ENCODE measurements at places on chromosomes 6 and 20.

GRCh38 chr6:161274488-161274858, 612 bp upstream of the AGPAT4 start:
- DNase-seq, result no peak

GRCh38 chr6:284486-284885, 7.8 kb upstream of the DUSP22 start:
- DNase-seq, result no peak

DNA sequence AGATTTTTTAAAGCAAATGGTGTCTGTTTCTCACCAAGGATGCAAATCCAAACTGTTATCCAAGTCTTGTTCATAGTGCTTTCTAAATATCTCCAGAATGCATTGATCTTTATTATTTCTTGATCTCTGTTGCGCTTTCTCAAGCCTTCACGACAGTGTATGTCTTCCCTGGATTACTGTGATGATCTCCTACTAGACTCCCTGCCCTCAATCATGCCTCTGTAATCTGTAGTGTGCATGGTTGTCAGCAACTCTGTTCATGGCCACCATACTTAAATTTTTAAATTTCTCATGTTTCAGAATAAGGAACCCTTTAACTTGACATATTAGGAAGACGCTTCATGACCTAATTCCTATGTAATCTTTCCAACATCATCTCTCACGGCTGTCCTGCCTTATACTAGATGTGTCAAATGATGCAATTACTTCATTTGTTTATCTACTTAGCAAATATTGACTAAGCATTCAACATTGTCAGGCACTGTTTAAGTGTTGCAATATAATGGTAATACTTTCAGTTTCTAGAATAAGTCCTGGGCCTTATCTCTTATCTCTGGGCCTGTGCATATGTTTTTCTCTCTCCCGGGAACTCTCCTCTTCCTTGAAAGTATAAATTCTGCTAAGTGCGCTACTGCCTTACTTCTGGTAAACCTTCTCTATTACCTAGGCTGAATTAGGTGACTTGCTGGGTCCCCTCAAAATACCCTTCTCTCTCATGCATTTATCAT, 25.6 kb upstream of the AHI1 start:
- no peak for DNase-seq

- DNase-seq, result no peak
Observed at GRCh38 chr20:13736436-13737191, 48.1 kb downstream of the ESF1 start.

DNA sequence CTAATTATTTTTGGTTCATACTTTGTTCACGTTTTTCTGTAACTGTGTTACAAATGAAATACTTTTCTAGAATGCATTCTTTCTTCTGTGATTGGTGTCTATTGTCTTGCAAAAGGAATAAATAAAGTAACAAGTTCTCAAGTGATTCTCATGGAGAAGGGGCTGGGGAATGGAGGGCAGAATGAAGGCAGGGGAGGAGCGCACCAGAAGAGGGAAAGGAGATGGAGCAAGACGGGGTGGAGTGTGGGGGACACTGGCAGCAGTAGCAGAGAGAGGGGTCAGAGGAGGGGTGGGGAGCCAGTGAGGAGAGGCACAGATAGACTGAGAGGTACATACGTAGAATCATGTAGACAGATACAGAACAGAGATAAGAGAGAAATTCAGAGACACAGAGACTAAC, 136.5 kb downstream of the CARMIL1 start:
- DNase-seq, result no peak

GRCh38 chr6:169141671-169142537, 111.7 kb downstream of the THBS2 start:
- no peak for DNase-seq

- no peak for DNase-seq
Observed at GRCh38 chr6:113185299-113185698, 671.8 kb upstream of the MARCKS start.

DNA sequence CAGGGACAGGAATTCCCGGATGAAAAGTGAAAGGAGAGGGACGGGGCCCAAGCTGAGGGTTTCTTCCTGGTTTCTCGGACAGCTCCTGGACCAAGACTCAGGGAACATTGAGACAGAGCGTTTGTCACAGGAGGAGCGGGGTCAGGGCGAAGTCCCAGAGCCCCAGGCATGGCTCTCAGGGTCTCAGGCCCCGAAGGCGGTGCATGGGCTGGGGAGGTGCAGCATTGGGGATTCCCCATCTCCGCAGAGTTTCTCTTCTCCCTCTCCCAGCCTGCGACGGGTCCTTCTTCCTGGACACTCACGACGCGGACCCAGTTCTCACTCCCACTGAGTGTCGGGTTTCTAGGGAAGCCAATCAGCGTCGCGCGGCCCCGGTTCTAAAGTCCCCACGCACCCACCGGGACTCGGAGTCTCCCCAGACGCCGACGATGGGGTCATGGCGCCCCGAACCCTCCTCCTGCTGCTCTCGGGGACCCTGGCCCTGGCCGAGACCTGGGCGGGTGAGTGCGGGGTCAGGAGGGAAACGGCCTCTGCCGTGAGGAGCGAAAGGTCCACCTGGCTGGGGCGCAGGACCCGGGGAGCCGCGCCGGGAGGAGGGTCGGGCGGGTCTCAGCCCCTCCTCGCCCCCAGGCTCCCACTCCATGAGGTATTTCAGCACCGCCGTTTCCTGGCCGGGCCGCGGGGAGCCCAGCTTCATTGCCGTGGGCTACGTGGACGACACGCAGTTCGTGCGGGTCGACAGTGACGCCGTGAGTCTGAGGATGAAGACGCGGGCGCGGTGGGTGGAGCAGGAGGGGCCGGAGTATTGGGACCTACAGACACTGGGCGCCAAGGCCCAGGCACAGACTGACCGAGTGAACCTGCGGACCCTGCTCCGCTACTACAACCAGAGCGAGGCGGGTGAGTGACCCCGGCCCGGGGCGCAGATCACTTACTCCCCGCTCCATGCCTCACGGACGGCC, 54.6 kb upstream of the POLR1H start:
- no peak for DNase-seq

- DNase-seq, result no peak
Observed at GRCh38 chr6:116012471-116012949, 48.2 kb downstream of the FRK start.

GRCh38 chr20:41306061-41306727, 11.3 kb downstream of the ZHX3 start:
- no peak for DNase-seq

DNA sequence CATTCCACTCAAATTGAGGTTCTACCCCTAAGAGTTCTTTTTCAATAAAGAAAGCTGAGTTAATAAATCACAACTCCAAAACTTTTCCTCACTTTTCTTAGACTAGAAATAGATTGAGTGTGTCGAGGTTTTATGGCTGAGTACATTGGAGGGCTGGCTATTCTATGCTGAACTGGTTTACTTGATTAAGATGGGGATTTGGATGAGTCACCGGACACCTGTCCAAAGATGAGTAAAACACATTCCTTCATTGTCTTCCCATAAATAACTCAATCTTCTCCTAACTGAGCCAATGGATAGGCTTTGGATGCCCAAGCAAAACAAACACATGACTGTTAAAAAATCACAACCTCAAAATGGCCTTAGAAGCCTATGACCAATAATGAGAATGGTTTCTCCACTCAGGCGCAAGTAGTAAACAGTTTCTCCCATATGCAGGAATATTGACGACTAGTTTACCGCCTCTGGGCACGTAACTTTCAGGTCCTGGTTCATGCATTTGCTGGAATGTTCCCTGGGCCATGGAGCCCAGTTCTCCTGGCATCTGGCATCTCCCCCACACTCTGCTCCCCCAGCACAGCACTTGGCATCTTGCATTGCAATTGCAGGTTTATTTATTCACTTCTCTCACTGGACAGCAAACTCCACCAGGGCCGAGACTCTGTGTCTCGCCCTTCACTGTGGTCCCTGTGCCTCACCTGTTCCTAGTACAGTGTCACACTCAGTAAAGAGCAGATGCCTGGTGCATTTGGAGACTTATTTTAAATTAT, 43.9 kb downstream of the BCAS1 start:
- no peak for DNase-seq

GRCh38 chr20:17314264-17314663, 87.4 kb downstream of the PCSK2 start:
- no peak for DNase-seq

- DNase-seq, result no peak
Observed at GRCh38 chr6:63269470-63269869, 50.3 kb downstream of the LGSN start.

DNA sequence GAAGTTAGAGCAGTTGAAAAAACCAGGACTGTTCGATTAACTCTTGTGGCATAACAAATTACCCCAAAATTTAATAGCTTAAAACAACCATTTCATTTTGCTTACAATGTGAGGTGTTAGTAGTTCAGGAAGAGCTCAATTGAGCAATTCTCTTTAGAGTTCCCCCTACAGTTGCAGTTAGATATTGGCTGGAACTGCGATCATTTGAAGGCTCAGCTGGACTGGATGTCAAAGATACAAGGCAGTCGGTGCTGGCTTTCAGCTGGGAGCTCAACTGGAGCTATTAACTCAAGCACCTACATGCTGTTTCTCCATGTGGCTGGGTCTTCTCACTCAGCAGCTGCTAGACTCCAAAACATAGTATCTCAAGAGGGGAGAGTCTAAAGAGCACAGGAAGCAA, 96.0 kb upstream of the LOC128125822 start:
- DNase-seq, result no peak

- DNase-seq, result no peak
Observed at GRCh38 chr6:101290346-101290745, 103.2 kb upstream of the GRIK2 start.

DNA sequence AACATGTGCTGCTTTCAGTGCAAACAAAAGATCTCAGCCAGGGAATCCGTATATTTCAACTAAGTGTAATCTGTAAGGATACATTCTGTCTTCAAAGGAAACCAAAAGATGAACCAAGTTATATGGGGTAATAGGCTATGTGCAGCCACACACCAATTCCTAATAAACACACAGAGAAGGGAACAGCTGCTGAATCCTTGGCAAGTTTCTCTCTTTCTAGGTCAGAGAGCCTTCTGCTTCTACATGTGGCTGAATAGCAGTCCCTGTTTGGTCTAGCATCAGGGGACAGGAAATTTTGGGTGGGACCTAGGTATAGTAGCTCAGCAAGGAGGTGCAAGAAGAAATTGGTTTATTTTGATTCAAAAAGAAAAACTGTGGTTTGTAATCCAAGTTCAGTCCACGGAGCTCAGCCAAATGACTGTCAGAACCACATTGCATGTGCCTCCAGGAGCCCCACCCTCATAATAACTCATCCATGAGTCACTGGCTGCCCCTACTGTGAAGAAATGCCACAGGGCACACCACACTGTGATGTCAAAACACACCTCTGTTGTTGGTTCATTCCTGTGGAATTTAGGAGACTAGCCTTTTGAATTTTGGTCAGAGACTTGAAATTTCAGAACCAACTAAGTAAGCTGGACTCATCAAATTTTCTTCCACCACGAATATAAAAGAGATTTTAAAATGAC, 21.1 kb downstream of the SPTLC3 start:
- DNase-seq, result no peak

DNA sequence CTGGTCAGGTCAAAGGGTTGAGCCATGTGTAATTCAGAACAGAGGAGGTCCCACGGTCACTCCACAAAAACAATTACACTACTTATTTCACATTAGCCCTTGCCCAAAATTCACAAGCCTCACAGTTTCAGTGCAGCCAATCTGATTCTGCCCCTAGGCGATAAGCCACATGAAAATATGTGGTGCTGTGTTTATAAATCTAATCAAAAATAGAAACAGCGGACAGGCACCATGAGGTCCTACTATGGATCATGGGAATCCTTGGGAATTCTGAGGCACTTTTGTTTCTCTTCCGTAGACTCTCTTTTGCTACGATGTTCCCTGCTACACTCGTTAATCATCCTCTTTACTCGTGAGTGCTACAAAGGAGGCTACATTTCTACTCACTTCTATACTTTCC, 476.1 kb downstream of the TFAP2A start:
- DNase-seq, result no peak

DNA sequence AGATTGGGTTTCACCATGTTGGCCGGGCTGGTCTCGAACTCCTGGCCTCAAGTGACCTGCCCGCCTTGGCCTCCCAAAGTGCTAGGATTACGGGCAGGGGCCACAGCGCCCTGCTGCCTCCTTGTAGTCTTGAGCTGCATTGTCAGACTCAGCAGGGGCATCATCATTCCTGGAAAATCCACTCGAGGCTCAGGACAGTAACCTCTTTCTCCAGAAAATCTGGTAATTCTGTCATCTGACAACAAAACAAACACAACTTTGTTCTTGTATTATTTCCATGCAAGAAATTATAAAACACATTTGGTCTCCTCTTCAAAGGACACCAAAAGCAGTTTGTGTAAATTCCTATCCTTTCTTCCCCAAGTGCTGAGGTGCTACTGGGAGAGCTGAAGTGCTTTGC, 137.2 kb upstream of the INSM1 start:
- no peak for DNase-seq

DNA sequence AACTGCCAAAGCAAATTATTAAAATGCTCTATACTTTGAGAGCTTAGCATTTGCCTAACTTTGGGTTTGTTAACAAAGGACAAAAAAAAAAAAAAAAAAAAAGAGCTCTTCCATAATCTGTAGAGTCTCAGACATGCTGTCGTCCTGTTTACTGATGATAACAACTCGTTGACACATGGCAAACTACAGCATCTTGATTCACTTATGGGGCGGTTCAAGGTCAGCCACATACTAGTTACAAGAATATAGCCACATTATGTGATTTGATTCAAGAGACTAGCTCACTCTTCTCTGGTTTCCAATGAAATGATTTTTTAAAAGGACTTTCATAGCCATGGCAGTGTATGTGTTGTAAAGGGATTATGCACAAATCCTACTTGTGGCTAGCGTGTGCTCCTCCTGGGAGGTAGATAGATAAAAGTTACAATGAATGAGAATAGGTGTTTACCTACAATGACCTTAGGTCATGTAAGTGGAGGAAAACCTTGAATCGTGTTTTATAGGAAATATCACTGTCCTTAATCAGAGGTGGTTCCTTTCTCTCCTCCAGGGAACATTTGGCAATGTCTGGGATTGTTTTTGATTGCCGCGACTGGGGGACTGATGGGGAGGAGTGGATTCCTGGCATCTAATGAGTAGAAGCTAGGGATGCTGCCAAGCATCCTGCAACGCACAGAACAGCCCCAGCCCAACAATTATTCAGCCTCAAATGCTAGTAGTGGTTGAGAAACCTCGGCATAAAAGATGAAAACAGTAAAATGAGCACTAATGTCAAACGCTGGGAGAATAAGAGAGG, 969.2 kb upstream of the SLC35B3 start:
- DNase-seq, result no peak

DNA sequence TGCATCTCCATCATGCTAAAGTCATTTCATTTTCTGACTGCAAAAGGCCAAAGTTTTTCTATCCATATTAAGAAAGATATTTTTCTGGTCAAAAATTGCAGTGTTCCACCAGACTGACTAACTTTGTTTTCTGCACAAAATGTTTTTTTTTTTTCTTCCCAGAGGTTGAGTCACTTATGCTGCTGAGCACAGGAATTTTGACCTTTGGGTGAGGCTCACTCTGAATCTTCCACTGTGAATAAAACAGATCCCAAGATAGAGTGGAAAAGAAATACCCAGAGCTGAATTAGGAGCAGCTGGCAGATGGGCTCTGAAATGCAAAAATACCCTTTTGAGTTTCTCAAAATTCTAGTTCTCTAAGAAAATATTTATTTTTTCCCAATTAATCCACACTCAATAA, 996.8 kb downstream of the KIF16B start:
- DNase-seq, result no peak
